DMS79 (cell line): ENCODE measurements at places on chromosomes 4 and X.
A peak's percentile ranks its signal among the peaks of the same experiment; 100 is the strongest.

DNA sequence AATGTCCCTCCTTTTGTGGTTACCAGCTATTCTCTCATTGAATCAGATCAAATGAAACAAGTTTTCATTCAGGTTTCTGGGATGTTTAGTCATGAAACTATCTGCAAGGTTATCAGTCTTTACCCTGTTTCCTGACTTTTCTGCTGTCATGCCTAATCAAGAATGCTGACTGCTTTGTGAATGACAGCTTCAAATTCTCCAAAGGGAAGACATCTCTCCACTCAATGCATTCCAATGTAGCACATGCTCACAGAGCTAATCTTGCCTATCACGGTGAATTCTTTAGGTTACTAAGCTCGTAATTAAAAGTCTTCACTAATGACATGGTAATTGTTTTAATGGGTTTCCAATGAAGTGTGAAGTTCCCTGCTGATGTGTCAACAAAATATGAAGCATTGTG lies 1068.5 kb downstream of the PCDH7 start:
- no peak for DNase-seq

DNA sequence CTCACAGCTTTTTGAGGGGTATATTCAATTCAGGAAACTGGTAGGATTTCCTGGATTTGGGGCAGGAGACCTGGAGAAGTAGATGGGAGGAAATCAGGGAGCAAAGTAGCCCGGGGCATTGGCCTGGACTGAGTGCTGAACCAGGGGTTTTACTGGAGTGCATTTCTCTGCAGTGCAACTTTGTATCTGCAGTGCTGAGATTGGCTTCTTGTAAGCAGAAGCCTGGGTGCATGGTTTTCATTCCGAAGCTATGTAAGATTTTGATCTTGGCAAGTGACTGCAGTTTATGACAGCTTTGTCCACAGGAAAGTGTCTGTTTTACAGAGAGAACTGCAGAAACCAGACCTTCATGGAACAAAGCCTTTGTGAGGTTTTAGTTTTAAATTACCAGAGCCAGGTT lies 158.3 kb downstream of the SPCS3 start:
- no peak for DNase-seq

DNA sequence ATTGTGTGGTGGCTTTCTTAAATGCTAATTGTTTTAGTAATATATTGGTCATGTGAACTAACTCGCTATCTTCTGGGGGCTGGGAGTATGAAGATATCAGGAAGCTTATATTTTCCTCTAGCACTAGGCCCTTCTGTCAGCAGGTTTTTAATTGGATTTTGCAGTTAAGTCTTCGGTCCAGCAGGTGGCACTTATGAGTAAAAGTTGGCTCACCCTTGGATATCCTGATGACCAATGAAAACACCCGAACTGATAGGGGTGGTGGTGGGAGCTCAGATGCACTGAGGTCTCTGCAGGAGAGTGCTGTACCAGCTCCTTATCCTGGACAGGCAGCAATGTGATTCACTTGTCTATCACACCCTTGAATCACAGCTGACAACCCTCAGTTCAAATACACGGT lies 1365.8 kb upstream of the DIAPH2 start:
- DNase-seq = no peak

DNA sequence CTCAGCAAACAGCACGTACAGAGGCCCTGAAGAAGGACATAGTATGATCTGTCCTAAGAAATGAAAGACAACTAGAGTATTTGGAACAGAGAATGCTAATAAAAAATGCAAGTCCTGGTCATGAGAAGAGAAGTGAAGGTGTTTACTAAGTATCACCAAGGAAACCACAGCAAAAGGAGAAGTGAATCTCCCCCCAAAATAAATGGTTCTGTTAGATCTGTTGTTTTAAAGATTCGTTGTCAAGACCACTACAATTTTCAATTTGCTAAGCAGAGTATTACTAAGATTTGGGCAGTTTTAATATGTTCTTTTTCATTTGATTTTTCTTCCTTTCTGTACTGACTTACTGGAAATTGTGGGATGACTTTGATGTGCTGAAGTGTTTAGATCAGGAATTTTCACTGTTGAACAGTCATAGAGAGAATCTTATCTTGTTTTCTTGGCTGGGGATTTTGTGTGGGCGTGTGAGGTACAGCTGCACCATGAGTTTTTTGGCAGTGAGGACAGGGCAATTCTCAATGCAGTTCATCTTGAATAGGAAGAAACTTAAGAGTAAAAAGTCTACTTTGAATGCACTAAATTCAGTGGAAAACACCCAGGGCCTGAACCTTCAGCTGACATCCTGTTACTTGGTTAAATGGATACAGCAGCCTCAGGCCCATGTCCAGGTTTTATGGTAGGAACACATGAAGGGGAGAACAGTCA lies 132.2 kb downstream of the STIM2 start:
- DNase-seq = no peak

- no peak for DNase-seq
Observed at GRCh38 chrX:151727346-151727745, 7.2 kb upstream of the CNGA2 start.

GRCh38 chrX:25860322-25860721 lies 277.8 kb upstream of the MAGEB18 start:
- DNase-seq = no peak

DNA sequence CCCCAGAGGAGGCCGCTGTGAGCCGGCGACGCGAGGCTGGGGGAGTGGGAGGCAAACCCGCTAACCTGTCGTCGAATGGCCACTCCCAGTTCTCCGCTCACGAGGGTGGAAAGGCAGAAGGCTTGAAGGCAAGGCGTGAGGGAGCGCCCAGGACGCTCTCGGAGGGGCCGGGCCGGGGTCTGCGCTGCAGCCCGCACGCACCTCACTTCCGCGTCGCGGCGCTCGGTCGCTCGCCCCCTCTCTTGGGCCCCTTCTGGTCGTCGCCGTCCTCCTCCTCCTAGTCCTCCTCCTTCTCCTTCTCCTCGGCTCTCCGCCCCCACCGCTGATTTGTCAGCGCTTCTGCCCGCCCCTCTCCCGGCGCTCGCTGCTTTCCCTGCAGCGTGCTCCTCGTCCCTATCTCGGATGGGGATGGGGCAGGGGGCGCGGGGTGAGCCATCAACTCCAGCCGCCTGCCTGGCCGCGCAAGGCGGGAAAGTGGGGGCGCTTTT lies at the start of gene SNCA:
Gene SNCA (minus strand): TSS at position 265 of the 488 bp plus-strand sequence. CDS start 1,494 bp downstream, outside the sequence.
- peak; percentile 21 for DNase-seq

GRCh38 chr4:53905941-53906377 lies 158.4 kb downstream of the CHIC2 start:
- no peak for DNase-seq

- DNase-seq = no peak
Observed at GRCh38 chr4:26308568-26308967, 12.2 kb upstream of the RBPJ start.

DNA sequence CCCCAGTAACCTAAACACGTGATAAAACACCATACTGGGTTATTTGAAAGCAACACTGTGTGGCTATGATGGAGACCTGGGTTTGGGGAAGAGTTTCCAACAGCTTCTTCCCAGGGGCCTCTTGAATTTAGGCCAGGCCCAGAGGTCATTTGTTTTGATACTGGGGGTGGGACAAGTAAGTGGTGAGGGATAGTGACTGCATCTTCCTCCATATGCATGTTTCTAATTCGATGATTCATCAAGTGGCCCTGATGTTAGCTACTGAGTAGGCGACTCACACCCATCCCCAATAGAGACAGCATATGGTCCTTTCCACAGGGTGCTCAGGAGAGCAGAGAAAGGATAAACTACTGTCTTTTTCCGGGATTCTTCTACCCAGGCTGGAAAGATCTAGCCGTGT lies 2.7 kb downstream of the NDP start:
- DNase-seq = no peak

DNA sequence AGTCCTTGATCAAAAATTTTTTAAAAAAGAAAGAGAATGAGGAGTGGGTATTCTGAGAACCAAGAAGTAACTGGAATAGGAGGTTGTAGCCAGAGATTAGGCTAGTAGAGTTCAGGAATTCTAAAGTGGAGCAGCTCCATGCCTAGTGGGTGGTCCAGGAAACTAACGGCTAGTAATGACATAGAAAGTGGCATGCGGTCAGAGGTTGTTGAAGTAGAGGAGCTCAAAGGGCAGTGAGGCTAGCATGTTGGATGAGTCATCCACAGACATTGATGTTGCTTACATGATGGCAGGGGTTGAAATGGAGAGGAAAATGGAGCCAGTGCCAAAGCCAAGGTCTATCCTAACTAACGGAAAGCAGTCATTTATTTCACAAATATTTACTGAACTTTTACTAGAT lies 42.1 kb downstream of the TEX13B start:
- DNase-seq = no peak

DNA sequence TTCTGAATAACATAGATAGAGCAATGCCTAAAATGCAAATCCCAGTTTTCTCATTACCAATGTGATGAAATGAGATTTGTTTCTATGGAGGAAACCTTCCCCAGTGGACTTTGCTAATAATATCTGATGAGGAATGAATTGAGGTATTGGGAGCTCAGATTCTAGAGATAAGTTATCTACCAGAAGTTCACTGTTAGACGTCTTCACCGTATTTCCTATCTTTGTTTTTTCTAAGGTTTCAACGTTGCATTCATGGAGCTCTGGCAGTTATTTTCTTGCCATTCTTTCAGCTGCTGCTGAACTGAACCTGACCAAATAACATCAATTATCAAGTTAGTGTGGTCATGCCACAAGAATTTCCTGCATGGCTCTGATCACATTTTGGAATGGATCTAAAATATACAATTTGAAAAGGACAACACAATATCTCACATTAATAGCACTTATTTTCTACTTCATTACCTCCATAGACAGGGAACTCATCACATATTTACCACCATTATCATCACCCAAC lies 511.8 kb upstream of the LCORL start:
- DNase-seq = no peak

DNA sequence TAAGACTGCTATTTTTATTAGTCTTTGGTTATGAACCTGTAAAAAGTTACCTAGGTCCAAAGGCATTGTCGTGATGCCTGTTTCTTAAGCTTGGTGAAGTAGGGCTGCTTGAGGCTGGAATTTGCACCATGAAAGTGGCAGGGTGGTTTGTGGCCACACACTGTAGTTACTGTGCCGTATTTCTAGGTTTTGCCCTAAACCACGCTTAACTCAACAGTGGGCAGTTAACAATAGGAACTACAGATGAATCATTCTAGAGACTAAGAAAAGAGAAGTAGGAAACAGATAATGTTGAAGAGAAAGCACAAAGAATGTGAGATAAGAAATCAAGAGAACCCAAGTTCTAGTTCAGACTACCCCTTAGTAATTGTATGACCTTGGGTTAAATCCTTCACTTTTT lies 11.5 kb downstream of the ETNPPL start:
- DNase-seq = no peak

DNA sequence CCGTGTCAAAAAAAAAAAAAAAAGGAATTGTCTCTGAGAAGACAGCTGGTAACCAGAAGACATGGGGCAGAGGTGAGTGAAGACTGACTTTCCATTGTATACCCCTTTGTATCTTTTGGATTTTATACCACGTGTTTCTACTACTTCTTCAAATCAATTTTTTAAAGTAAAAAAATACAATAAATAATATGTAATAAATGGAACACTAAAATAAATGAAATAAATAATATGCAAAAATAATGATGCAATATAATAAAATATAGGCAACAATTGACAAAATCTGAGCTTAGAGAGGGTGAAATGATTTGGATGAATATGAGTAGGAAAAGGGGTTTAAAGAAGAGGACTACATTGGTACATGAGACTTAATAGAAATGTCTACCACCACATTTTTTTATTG lies 155.8 kb downstream of the IL15 start:
- DNase-seq = no peak

DNA sequence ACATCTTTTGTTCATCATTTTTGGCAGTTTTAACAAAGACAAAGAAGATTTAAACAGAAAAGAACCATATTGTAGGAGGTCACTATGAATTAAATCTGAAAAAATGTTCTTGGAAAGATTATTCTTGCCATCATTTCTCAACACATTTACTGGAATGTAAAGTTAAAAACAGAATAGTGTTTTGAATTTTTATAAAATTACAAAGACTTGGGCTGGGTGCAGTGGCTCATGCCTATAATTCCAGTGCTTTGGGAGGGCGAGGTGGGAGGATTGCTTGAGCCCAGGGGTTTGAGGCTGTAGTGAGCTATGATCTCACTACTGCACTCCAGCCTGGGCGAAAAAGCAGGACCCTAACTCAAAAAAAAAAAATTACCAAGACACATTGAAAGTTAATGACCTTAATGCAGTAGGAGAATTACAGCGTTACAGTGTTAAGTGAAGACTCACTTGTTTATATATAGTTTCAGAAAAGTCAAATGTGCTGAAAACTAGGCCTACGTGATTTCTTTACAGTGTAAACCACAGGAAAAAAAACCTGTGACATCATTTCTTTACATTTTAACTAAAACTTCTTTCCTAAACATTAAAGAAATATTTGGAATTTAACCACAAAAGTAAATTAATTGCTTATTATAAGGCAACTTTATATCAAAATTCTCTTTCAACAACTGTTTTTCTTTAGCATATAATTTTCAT lies 7.9 kb downstream of the FAM13A start:
- no peak for DNase-seq

- DNase-seq = no peak
Observed at GRCh38 chrX:149630681-149631233, 835 bp downstream of the TMEM185A start.

- DNase-seq = no peak
Observed at GRCh38 chrX:3370656-3371055, 24.2 kb upstream of the MXRA5 start.

DNA sequence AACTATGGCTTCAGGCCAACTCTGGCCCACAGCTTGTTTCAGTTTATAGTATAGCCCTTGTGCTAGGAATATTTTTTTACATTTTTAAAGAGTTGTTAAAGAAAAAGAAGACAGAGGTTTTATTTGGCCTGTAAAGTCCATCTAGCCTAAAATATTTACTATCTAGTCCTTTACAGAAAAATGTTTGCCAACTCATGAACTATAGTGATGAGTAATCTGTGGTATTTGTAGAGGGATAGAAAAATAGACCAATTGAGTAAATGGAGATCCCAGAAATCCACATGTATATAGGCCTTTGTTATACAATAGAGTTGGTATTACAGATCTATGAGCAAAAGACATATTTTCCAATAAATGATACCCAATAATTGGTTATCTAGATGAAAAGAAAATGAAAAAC lies 288.7 kb downstream of the PRDM5 start:
- no peak for DNase-seq

DNA sequence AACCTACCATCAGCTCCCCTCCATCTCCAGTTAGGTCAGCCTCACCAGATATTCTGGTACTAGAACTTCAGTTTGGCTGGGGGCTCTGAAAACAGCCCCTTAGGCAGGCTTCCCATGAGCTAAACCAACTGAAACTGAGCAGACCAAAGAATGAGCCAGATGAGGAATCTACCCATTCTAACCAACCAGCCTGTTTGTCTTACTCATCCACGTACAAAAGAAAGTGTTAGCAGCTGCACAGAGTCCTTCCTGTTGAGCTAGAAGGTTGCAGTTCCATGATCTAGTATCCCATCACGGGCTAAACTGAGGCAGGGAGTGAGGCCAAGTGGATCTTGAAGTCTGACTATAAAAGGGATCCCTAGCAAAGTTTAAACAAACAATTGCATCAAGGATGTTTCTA lies 17.5 kb downstream of the MAGEA9B start:
- no peak for DNase-seq

DNA sequence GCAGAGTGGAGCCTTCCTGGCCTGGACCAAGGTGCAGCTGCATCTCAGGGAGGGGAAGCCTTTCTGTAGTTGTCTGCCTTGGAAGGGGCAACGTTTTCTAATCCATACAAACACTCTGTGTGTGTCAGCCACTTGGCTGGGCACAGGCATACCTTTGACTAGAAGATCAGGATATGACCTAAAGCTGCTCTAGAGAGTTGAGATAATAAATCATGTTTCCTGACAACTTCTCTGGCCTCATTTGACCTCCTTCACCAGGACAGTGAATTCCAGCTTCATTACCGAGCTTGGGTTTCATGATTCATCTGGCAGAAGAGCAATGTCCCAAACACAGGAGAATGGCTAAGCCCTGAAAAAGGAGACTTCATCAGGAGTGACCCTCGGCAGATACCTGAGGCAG lies 89.6 kb upstream of the KIT start:
- DNase-seq = no peak
